Stimulated activated naive B cell treated with anti-CD40 and anti-IgM and Interleukin-4, amounts not matched to agents 10 μg/mL and 1 μg/mL and 100 μg/mL, for 72 hours (primary cell): ENCODE measurements at places on chromosomes 13 and 19.

DNA sequence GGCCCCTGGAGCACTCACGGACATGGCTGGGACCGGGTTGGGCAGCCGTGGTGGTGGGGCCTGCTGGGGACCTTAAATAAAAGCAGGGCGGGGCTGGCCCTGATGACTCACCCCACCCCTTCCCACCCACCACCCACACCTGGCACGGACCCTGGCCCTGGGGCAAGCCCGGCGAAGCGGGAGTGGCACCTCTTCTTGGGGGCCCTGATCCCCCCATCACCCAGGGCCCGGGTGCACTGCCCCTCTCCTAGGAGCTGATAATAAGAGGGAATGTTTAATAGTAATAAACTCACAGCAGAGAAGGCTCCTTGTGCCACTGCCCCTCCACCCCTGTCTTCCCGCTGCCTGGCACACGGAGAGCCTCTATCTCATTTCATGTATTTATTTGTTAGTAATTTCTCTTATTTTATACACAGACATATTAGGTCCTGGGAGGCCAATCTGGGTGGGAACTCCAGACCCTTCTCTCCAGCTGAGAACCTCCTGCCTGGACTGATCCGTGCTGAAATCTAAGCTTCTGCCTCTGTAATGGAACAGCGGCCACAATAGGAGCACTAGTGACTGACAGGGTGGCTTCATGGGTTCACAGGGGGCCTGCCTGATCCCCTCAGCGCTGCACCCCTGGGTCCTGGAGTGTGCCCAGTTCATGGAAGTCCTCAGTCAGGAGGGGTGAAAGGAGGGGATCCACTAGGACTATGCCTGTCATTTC lies at the start of gene LGALS7:
LGALS7 (minus strand) TSS at position 49 of the 709 bp plus-strand sequence; CDS start at position 24, 25 bp downstream.
- peaks cover 2% of the 10 kb centered on the region for H3K27me3 ChIP-seq
- no peak for DNase-seq
- no peaks in the 10 kb centered on the region for H3K36me3 ChIP-seq

- H3K27ac ChIP-seq = peak overlapping the region; percentile 47
- peaks cover 7% of the 10 kb centered on the region for H3K36me3 ChIP-seq
- peaks cover 11% of the 10 kb centered on the region for H3K4me1 ChIP-seq
Measured at GRCh38 chr19:11814700-11815035, 595 bp downstream of the ZNF440 start.

- no peak for DNase-seq
- H3K27ac ChIP-seq = no peak overlapping the region
- no peaks in the 10 kb centered on the region for H3K4me1 ChIP-seq
- H3K27me3 ChIP-seq = peaks cover 15% of the 10 kb centered on the region
Measured at GRCh38 chr13:112324116-112324515, 52.0 kb upstream of the SPACA7 start.

DNA sequence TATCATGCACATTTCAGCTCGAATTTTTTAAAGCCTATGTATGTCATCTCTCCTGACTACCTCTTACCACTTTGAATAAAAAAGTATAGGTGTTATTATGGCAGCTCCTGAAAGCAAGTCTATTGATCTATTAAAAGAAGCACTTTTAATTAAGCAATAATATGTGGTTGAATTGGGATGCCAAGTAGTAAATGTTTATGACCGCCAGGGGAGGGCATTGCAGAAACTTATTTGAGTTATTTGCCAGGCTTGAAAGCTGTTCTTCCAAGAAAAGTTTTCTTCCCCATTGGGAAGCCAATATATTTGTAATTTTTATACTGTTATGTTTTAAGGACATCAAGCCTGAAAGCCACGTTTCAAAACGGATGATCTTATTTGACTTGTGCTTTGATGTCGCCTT lies 88.1 kb upstream of the SOX21 start:
- no peak overlapping the region for H3K4me3 ChIP-seq
- no peaks in the 10 kb centered on the region for H3K27me3 ChIP-seq
- H3K4me1 ChIP-seq = no peaks in the 10 kb centered on the region
- no peak overlapping the region for H3K27ac ChIP-seq

- peaks cover 10% of the 10 kb centered on the region for H3K4me1 ChIP-seq
- H3K36me3 ChIP-seq = no peaks in the 10 kb centered on the region
- H3K27ac ChIP-seq = no peak overlapping the region
- no peak for DNase-seq
- H3K27me3 ChIP-seq = peaks cover 16% of the 10 kb centered on the region
Measured at GRCh38 chr13:43405457-43405856, 381.3 kb downstream of the ENOX1 start.

- H3K4me1 ChIP-seq = peaks cover 7% of the 10 kb centered on the region
- no peak overlapping the region for H3K27ac ChIP-seq
- H3K27me3 ChIP-seq = no peaks in the 10 kb centered on the region
- DNase-seq = no peak
Measured at GRCh38 chr19:42032431-42032830, 37.6 kb downstream of the GRIK5 start.

DNA sequence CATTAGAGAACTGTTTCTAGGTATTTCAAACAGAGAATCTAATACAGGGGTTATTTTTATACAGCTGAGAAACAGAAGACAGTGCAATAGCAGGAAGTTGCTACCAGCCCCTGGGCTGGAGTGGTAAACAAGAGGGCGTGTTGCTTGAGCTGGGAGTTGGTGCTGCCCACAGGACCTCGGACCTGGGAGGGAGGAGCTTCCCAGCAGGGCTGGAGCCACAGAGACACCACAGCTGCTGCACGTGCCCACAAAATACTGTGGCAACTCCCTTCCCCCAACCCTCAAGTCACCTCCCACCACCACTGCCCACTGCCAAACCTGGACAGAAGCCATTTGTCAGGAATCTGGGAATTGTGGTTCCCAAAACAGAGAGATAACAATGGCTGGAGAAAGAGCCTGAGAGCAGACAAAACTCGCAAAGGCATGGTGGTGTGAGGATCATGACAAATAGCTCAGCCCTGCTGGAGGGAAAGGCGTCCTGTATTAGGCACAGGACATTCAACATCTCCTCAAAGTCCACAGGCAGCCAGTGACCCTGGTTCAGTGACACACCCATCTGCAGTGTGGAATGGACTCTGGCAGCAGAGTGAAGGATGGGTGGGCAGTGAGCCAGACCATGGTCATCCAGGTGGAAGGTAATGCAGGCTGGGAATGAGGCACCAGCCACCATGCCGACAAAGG lies 57.2 kb downstream of the SPATA13 start:
- no peak overlapping the region for H3K4me3 ChIP-seq
- H3K36me3 ChIP-seq = no peaks in the 10 kb centered on the region
- H3K27ac ChIP-seq = no peak overlapping the region

- H3K27ac ChIP-seq = peak overlapping the region; percentile 99
- peaks cover 34% of the 10 kb centered on the region for H3K36me3 ChIP-seq
- H3K27me3 ChIP-seq = no peaks in the 10 kb centered on the region
- DNase-seq = no peak
Measured at GRCh38 chr19:16628984-16629691, 1.1 kb upstream of the MED26 start.

DNA sequence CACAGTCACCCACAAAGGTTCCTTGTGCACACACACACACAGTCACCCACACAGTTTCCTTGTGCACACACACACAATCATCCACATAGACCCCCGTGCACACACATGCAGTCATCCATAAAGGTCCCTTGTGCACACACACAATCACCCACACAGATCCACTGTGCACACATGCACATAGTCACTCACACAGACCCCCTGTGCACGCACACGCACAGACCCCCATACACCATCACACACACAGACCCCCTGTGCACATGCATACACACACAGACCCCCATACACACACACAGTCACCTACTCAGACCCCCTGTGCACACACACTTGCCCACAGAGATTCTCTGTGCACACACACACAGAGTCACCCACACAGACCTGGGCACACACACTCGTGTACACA lies 107.1 kb downstream of the HSPH1 start:
- H3K27ac ChIP-seq = no peak overlapping the region
- peaks cover 13% of the 10 kb centered on the region for H3K27me3 ChIP-seq
- peaks cover 11% of the 10 kb centered on the region for H3K4me1 ChIP-seq
- DNase-seq = no peak
- H3K4me3 ChIP-seq = no peak overlapping the region

DNA sequence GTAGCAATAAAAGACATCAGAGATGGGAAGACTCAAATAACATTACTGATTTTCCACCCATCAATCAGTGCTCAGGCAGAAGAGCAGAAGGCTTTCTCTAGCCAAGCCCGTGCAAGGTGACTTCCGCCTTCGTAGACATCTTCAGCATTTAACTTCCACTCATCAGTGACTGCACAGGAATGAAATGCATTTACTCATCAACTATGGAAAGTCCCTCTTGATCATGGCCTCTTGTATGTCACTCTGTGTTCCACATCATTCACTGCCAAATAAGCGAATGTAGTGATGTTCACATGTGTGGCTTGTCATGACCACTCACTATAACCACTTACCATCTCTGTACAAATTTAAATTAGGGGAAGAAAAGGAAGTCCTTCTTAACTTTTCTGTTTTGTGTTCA lies 49.4 kb downstream of the SACS start:
- no peak overlapping the region for H3K4me3 ChIP-seq
- DNase-seq = peak; percentile 53
- H3K27me3 ChIP-seq = no peaks in the 10 kb centered on the region
- peaks cover 30% of the 10 kb centered on the region for H3K4me1 ChIP-seq
- no peaks in the 10 kb centered on the region for H3K36me3 ChIP-seq

- peaks cover 6% of the 10 kb centered on the region for H3K36me3 ChIP-seq
- DNase-seq = no peak
- H3K27ac ChIP-seq = no peak overlapping the region
- peaks cover 31% of the 10 kb centered on the region for H3K4me1 ChIP-seq
- H3K4me3 ChIP-seq = no peak overlapping the region
Measured at GRCh38 chr19:50722201-50723013, 757 bp upstream of the CLEC11A start.

DNA sequence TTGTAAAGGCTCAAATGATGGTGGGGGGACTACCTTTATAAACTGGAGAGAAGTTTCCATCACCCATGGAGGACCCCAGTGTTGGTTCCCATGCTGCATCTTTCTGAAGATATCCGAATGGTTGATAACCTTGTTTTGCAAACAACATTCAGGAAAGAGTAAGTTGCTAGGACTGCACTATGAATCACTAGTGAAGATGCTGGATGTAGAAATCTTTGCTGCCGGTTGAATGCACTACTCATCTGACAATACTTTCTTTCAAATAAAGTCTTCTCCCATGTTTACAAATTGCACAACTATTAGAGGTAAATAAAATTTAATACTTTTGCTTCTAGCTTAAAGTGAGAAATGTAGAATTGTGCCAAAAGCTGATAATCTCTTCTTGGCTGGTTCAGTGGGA lies 198.4 kb upstream of the SLITRK6 start:
- no peaks in the 10 kb centered on the region for H3K27me3 ChIP-seq
- no peaks in the 10 kb centered on the region for H3K4me1 ChIP-seq
- no peak overlapping the region for H3K4me3 ChIP-seq
- DNase-seq = no peak

DNA sequence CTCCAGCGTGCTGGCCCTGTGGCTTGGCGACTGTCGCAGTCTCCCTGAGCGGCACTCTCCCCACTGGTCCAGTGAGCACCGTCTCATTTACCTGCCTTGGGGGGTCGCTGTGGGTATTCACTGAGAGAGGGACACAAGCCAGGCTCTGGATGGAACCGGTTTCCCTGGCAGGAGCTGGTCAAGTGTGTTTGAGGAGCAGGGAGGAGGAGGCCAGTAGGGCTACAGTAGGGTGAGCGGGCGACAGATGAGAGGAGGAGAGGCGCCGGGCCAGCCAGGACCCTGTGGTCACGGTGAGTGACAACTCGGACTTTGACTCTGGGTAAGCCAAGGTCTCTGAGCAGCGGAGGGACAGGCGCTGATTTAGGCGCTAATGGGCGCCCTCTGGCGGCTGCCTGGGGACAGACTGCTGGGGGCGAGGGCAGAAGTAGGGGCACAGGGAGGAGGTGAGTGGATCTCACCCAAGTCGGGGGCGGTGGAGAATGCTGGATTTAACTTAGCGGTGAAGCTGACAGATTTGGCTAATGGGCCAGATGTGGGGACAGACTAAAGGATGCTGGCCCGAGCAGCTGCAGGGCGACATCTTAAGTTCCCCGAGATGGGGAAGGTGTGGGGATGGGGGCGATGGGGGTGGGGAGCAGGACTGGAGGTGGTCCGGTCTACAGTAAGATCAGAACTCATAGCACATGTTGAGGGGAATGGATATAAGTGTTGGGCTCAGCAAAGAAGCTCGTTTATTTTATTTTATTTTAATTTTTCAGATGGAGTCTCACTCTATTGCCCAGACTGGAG lies 4.7 kb upstream of the PRMT1 start:
- H3K4me3 ChIP-seq = no peak overlapping the region
- H3K27me3 ChIP-seq = no peaks in the 10 kb centered on the region
- H3K36me3 ChIP-seq = peaks cover 17% of the 10 kb centered on the region
- DNase-seq = peak; percentile 64
- peaks cover 28% of the 10 kb centered on the region for H3K4me1 ChIP-seq
- H3K27ac ChIP-seq = peak overlapping the region; percentile 31

GRCh38 chr13:32113532-32113931 lies 82.0 kb downstream of the FRY start:
- no peak for DNase-seq
- H3K27me3 ChIP-seq = no peaks in the 10 kb centered on the region
- H3K36me3 ChIP-seq = no peaks in the 10 kb centered on the region

GRCh38 chr19:4369109-4369887 lies 25.9 kb downstream of the MPND start:
- H3K27me3 ChIP-seq = no peaks in the 10 kb centered on the region
- peak; percentile 89 for DNase-seq
- peaks cover 51% of the 10 kb centered on the region for H3K36me3 ChIP-seq
- peaks cover 53% of the 10 kb centered on the region for H3K4me1 ChIP-seq

- DNase-seq = no peak
- H3K27me3 ChIP-seq = peaks cover 2% of the 10 kb centered on the region
- H3K27ac ChIP-seq = no peak overlapping the region
- peaks cover 18% of the 10 kb centered on the region for H3K36me3 ChIP-seq
Measured at GRCh38 chr19:2355168-2356035, 4.7 kb upstream of the TMPRSS9 start.

DNA sequence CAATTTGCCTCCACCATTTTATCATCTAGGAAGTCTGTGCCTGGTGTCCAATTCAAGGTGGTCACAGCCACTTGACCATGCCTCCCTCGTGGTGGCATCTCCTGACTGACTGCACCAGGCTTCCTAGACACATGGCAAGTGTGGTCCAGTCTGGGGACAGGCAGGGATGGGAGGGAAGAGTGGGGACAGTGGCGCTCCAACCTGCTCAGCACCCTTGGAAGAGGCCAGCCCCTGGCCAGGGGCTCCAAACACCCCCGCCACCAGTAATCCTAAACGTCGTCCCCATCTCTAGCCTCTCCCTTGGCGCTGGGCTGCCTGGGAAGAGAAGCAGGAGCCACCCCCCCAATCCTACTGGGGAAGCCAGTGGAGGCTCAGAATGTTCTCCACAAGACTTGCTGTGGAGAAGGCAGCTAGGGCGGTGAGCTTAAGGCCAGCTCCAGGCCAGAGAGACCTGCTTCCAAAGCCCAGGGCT lies 2.7 kb downstream of the RPL36 start:
- no peaks in the 10 kb centered on the region for H3K27me3 ChIP-seq
- no peak for DNase-seq
- H3K4me1 ChIP-seq = peaks cover 74% of the 10 kb centered on the region
- H3K27ac ChIP-seq = peak overlapping the region; percentile 99

GRCh38 chr13:46288570-46289259 lies 77.0 kb downstream of the LRRC63 start:
- H3K4me1 ChIP-seq = no peaks in the 10 kb centered on the region
- H3K27me3 ChIP-seq = no peaks in the 10 kb centered on the region
- H3K27ac ChIP-seq = no peak overlapping the region
- peak; percentile 13 for DNase-seq
